A549 treated with CORT108297 at 1 μM for 4 hours (cell line): ENCODE measurements at places on chromosomes 11 and 22. TPM values are rescaled to one million over a fixed set of nuclear protein-coding genes. Genes with fewer than 3 reads are reported as not detected.

Gene ART1
- total RNA-seq: not detected in 5 replicates

Gene KRTAP5-2
- total RNA-seq: not detected in 5 replicates

Gene SPON1
- 0.08 TPM in 1 of 5 replicates, not detected in the others for total RNA-seq

Gene RAC2
- total RNA-seq: 0.11 to 0.27 TPM (median 0.22 TPM) in 5 replicates

Gene VPS51
- 50.1 to 57.1 TPM (median 54.1 TPM) in 5 replicates for total RNA-seq

Gene MRGPRX3
- total RNA-seq: 0.06 to 0.09 TPM in 2 of 5 replicates, not detected in the others
